Amygdala (tissue), 56 donors: ENCODE measurements at places on chromosomes 16 and 17.
A peak's percentile ranks its signal among the peaks of the same experiment; 100 is the strongest.

DNA sequence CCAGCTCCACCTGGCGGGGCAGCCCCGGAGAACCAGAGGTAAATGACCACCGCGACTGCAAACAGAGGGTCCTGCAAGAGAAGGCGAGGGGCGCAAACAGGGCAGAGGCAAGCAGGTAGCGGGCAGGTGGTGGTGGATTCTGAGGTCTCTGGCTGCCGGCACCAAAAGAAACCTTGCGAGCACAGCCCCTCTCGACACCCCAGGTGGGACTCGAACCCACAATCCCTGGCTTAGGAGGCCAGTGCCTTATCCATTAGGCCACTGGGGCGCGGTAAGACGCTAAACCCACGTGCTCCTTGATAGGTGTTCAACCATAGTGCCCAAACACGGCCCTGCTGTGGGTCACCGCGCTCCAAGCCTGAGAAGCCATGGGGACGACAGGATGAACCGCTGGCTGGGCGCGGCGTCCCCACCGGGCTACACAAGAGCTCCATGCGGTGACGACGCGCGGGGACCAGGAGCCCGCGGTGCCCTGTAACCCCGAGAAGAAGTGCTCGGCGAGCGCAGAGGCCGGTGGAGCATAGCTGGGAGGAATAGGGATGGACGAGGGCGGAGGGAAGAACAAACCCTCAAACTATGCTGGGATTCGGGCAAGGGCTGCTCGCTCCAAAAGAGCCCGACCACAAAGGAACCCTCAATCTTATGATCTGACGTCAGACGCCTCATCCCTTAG is 12.4 kb downstream of the ATP5PD start:
- DNase-seq: peak; percentile 85

DNA sequence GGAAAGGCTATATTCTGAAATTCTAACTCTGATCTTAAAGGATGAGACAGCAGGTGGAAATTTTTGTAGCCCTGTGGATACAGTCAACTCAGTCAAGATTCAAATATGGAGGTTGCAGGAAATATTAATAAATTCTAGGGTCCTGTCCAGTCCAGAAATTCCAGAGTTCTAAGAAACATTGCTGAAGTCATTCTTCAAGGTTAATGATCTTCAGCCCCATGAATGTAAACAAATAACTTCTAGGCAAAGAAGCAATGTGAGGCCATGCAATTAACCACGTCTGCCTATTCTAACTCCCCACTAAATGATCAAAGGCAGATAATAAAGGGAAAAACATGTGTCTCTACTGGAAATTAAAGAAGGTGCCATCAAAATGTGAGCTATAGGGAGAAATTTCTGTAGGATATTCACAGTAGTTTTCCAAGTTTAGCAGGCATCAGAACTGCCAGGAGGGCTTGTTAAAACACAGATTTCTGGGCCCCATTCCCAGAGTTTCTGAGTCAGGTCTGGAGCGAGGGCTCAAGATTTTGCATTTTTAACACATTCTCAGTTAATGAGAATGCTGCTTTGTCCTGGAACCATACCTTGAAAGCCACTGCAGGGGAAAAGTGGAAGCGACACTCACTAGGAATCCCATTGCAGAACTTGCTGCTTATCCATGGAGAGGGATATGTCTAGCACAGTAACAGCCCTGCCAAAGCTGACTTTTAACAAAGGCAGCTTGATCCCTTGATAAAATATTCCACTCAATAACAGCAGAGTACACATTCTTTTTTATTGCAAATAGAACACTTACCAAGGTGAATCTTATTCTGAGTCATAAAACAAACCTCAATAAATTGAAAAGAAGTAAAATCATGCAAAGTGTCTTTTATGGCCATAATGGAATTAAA is 61.8 kb downstream of the DNAH3 start:
- DNase-seq: no peak

- DNase-seq: no peak
Measured at GRCh38 chr17:67496286-67496685, 119.2 kb downstream of the PITPNC1 start.

GRCh38 chr17:37673386-37673785 is 30.1 kb upstream of the DDX52 start:
- DNase-seq: no peak

GRCh38 chr17:20043021-20043420 is 33.9 kb downstream of the SPECC1 start:
- DNase-seq: no peak

DNA sequence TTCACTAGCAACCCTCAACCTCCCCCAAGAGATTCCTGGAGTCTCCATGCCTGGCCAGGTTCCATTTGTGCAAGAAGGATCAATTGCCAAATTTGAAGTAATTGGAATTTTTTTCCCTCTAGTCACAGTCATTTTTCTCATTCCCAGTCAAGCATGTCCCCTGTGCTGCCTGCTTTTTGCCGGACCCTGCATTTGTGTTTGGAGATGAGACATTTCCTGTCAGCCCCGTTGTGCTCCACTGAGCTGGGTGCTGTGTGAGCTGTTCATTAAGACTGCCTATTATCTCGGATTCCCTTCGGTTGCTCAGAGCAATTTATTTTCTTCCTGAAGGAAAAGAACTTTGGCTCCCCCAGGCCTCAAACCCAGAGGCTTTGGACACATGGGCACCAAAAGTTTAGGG is 201.0 kb upstream of the NLRP1 start:
- DNase-seq: no peak

- DNase-seq: no peak
Measured at GRCh38 chr16:89643769-89644300, 13.7 kb downstream of the CHMP1A start.

GRCh38 chr17:17823433-17824118 is 13.2 kb downstream of the SREBF1 start:
- DNase-seq: peak; percentile 92

- peak; percentile 78 for DNase-seq
Measured at GRCh38 chr16:58511933-58512815, 3.1 kb upstream of the SETD6 start.

GRCh38 chr16:88472069-88472468 is 19.0 kb downstream of the ZFPM1 start:
- DNase-seq: no peak

GRCh38 chr17:1413281-1413791 is 13.3 kb upstream of the YWHAE start:
- DNase-seq: no peak

DNA sequence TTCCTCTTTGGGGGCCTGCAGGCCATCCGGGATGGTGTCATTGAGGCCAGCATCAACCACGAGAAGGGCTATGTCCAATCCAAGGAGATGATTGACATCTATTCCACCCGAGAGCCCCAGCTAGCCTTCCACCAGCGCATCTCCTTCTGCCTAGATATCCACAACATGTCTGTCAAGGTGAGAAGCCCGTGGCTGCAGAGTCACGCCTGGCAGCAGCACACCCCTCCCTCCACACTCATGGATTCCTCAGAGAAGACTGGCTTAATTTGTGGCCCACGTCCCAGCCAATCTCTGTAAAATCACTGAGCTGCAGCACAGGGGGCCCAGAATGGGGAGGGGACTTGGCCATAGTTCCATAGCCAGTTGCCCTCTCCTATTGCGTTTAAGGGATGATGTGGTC is 15.6 kb downstream of the PSMD3 start:
- no peak for DNase-seq

DNA sequence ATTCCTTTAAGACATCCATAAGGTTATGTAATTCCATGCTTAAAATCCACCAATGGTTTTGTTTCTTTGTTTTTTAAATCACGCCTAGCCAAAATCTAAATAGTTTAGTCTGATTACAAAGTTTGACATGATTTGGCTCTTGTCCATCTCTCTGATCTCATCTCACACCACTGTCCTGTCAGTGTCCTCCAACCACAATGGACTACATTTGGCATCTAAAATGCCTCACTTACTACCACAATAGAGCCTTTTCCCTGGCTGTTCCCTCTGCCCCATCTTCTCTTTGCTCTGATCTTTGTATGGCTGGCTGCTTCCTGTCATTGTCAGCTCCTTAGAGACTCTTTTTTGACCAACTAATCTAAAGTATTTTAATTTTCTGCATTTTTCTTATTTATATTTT is 157.2 kb downstream of the MYO1D start:
- peak; percentile 37 for DNase-seq

- no peak for DNase-seq
Measured at GRCh38 chr17:63344383-63344782, 101.7 kb downstream of the CYB561 start.

DNA sequence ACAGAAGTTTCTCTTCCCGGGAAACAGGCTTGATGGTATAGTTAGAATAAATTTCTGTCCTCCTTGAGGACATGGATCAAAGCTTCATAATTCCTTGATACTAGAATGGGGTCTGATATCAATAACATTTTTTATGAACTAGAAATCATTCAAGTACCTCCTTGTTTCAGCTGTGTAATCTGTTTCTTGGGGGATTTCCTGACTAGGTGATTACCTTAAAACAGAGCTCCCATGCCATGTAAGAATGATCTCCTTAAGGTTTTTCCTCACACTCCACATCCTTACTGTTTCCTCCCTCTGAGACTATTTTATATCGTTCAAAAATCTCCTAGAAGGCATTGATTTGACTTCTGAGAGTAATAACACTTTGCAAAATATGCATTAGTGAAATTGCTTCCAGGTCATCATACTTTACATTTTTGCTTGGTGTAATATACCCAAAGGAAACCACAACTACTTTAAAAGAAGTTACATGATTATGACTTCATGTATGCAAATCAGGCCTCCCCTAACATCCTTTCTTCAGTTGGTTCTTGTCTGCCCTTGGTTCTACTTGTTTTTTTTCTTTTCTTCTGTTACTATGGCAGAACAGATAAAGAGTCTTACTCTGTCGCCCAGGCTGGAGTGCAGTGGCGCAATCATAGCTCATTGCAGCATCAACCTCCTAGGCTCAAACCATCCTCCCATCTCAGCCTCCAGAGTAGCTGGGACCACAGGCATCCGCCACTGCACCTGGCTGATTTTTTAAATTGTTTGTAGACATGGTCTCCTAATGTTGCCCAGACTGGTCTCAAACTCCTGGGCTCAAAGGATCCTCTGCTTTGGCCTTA is 388.8 kb downstream of the ZFHX3 start:
- DNase-seq: no peak

DNA sequence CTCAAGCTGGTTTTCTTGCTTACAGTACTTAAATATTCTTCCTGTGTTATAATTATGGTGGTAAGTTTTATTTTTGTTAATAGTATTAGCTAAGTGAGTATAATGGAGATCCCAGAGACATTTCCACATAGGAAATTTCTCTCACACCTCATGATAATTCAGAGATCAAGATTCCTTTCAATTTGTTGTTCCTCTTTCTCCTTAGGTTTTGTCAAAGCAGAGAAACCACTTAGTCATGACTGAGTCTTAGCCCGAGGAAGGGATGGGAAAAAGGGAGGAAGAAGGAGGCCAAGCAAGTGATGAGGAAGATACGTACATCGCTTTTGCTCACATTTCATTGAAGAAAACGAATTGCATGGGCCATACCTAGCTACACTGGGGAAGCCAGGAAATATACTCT is 18.4 kb downstream of the ESRP2 start:
- DNase-seq: no peak

- no peak for DNase-seq
Measured at GRCh38 chr17:69516911-69517310, 102.4 kb downstream of the MAP2K6 start.

- no peak for DNase-seq
Measured at GRCh38 chr16:89047331-89048089, 46.1 kb upstream of the ACSF3 start.

- DNase-seq: no peak
Measured at GRCh38 chr16:80344570-80344969, 196.2 kb upstream of the DYNLRB2 start.

DNA sequence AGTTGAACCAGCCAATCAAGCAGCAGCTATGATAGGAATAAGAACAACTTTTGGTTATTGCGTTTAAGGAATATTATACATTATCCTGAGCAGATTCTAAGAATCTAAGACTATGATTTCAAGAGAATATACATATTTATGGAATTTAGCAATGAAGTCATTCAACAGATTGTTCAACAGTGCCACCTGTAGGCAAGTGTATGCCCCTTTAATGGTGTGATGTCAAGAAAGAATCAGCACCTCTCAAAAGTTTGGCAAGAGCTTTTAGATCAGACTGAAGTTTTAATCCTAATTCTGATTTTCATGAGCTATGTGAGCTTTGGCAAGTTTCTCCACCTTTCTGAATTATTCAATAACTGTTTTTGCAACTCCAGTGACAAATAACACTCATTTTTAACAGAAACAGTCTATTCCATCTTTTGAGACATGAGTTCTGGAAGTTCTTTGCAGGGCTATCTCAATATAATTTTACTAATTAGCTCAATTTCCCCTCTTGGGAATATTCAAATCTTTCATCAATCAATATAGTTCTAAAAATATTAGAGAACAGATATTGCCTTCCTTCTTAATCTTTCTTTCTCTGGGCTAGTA is 474.3 kb upstream of the TOM1L1 start:
- no peak for DNase-seq

GRCh38 chr17:63838631-63839171 is 3.8 kb downstream of the SMARCD2 start:
- peak; percentile 78 for DNase-seq

DNA sequence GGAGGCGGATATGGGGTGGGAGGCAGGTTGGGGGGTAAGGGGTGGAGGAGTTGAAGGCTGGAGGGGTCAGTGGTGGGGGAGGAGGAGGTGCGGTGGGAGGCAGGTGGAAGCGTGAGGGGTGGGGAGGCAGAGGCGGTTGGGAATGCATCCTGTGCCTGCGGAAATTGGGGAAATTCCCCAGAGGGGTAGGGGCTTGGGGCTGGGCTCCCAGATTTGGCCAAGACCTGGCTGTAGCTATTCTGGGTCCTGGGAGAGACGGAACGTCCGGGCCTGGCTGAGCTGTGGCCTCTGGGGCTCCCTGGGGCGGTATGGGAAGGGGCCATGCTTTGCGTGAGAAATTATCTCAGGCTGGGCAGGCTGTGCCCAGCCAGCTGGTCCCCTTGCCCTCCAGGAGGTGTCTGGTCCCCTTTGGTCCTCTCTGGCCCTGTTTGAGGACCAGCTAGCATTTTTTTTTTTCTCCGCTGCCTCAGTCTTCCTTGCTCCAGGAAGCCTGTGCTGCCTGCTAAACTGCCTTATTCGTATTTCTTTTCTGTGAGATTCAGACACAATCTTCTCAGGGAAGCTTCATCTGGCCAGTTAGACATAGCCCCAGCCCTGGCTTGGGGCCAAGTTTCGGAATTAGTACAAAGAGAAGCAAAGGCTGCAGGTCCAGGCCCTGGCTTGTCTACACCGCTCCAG is 7.3 kb upstream of the TRPV2 start:
- no peak for DNase-seq

GRCh38 chr17:44518032-44518431 is 14.8 kb upstream of the GPATCH8 start:
- no peak for DNase-seq

GRCh38 chr16:11217651-11218603 is 38.1 kb downstream of the SOCS1 start:
- DNase-seq: no peak

- no peak for DNase-seq
Measured at GRCh38 chr16:85571563-85571812, 41.6 kb upstream of the GSE1 start.

GRCh38 chr17:7885367-7886226 is 3.0 kb upstream of the CHD3 start:
- no peak for DNase-seq

DNA sequence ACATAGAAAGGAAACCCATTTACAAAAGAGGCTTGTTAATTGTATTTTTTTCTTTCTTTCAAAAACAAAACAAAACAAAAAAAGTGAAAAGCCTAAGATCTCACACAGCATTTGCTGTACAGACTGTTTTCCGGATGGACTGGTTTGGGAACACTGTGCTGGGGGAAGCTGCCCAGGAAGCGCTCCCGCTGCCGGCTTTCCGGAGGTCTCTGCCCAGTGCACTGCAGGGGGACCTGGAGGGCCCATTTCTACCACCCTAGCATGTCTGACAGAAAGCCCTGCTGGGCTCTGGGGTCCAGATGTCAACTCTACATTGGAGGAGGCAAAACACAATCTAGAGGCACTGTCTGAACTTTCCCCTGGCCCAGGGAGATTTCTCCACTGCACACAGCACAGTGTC is 26.3 kb upstream of the CLEC18B start:
- no peak for DNase-seq
